Hematopoietic multipotent progenitor cell treated with erythropoietin and hydrocortisone succinate and interleukin-3 and kit ligand, for 4 days (in vitro differentiated cells): ENCODE measurements at places on chromosomes 2 and 18.
A peak's percentile ranks its signal among the peaks of the same experiment; 100 is the strongest.

- DNase-seq = no peak
These were observed 149.9 kb downstream of the SEPTIN10 start for GRCh38 chr2:109463891-109464290.

DNA sequence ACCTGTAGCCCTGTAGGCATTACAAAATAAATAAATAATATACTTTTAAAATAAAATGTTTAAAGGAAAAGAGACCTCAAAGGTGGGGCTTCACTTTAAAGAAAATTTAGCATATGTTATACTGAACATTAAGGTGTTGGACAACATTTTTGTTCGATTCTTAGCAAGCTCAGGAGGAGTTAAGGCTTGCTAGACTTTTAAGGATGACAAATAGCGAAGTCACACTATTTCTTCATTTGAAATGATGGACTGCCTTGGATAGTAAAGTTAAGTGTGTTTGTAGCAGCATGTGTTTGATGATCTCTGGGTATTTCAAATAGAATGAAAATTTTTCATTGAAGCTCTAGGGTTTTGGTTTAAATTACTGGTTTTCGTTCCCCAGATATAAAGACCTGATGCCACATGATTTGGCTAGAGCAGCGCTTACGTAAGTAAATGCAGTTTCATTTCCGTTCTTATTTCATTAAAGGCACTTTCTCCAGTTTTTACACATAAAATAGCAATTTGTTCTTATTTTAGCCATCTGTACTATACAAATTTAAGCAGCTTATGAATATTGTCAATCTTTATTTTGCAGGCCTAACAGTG, 24.9 kb downstream of the HADHB start:
- no peak for DNase-seq

DNA sequence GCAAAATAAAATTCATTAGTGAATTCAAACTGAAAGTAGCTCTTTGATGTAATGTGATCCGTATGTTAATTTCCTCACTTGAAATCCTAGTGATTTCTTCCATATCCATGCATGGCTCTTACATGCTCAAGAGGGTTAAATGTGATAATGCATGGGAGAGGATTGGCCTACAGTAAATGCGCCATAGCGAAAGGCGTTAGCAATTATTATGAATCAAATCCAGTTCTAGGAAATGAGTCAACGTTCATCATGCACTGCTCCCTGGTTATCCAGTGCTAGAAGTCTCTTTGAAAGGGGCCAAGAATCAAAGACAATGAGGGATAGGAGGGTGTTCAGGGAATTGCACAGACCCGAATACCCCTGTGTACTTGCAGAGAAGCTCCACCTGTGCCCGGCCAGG, 101.4 kb upstream of the RASGRP3 start:
- no peak for DNase-seq

GRCh38 chr2:144140891-144141290, 379.0 kb downstream of the ZEB2 start:
- DNase-seq = no peak

- no peak for DNase-seq
These were observed 1559.3 kb upstream of the ZEB2 start for GRCh38 chr2:146079216-146079615.

DNA sequence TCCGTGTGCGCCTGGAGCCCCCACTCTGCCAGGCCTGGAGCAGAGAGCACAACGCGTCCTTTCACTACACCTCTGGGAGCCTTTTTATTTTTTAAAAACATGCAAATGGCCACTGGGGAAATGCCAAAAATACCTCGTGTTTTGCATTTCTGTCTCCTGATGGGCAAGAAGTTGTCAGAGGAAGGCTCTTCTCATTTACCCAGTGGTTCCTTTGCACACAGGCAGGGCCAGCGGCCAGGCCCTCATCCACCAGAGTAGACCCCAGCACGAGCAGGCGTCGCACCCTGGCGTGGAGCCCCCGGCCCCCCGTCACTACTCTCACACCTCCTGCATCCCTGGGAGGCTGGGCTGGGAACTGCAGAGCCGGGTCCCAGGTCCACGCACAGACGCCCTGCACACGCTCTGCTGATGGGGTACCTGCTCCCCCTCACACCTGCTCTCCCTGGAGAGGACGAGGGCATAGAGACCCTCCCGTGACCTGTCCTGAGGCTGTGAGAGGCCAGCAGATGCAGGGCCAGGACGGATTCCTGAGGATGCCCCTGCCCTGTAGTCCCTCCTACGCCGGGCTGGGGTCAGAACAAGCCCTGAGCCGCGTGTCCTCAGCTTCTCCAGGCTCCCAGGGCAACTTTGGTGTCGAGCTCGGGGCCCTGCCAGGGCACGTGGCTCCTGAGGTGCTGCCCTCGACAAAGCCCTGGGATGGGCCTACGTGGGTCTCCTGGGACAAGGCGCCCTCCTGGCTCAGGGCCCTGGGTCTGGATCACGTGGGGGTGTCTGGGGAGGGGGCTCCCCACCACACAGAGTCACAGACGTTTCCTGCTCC, 65.0 kb downstream of the NFATC1 start:
- no peak for DNase-seq

DNA sequence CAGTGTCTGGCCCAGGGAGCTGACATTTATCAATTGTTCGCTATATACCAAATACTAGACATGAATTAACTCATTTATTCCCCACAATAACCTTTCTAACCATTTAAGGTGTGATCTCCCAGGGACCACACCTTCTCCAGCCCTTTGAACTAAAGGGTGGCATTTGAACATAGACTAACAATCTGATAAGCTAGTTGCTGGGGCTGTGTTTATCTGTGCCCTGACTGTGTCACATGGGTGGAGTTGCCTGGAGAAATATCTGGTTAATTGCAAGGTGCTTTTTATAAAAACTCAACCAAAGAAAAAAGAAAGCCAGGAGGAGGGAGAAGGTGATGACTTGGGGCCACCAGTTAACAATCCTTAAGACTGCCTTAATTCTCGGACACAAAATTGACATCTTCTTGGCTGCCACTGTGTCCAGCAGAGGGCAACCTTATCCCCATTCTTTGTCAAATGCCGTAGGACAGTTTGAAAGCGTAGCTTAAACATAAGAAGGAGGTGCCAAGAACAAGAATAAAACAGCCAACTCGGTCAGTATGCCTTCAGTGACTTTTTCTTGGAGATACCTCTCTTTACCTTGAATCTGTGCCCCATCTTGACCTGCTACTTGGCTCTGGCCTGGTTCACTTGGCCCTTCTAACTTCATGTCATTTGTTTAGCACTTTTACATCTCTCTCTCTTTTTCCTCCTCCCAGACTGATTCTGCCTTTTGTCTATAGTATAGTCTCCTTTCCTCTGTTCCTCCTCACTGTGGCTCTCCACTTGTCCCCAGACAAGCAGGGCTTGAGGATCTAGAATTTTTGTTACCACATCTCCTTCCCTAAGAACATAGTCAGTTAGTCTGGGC, 183.4 kb downstream of the MYO3B start:
- peak; percentile 86 for DNase-seq
